Non-pigmented ciliary epithelial cell (primary cell): ENCODE measurements at places on chromosomes 6 and 20.

- no peak for DNase-seq
Observed at GRCh38 chr20:34431168-34431567, 68.1 kb downstream of the ITCH start.

DNA sequence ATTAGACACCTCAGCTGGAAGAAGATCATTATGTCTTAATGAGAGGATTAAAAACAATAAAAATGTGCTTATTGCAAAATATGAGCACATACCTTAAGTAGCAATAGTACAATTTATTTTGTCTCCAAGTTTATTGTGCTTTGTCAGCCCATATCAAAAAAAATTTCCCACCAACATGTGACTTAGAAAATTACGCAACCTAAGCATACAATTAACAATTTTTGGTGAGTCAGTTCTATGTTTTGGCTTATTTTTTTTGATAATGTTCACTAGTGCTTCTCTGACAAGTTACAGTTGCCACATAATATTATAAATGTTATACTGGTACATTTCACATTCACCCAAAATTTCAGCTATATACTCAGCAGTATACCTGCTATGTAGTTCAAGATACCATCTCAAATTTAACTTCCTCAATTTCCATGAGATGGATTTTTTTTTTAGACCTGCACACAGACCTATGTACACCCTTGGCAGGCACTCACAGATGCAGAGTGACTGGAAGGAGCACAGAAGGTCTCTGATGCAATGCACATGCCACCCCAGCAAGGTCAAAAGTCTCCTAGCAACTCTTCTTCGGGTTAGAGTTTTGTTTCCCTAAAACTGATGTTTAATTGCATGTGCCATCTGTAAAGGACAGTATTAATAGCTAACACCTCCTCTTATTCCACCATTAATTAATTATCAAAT is 112.4 kb downstream of the PRKN start:
- no peak for DNase-seq

- DNase-seq = no peak
Observed at GRCh38 chr6:130526466-130526865, 160.6 kb downstream of the TMEM200A start.

- DNase-seq = no peak
Observed at GRCh38 chr6:156060013-156060412, 604.4 kb upstream of the NOX3 start.

DNA sequence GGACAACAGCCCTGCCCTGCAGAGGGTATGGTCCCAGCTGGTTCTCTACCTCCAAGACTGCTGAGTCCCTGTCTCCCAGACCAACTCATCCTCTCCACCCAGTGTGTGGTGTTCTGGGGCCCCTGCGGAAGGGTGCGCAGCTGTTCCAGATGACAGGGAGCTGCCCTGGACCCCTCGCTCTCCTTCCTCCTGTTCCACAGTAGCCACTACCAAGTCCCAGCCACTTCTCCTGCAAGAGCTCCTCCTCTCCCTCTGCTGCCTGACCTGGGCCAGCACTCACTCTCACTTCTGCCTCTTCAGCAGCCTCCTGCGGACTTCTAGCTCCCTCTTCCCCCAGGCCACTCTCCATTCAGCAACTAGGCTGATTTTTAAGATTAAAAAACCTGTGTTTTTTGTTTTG is 40.1 kb upstream of the TMEM181 start:
- DNase-seq = no peak

DNA sequence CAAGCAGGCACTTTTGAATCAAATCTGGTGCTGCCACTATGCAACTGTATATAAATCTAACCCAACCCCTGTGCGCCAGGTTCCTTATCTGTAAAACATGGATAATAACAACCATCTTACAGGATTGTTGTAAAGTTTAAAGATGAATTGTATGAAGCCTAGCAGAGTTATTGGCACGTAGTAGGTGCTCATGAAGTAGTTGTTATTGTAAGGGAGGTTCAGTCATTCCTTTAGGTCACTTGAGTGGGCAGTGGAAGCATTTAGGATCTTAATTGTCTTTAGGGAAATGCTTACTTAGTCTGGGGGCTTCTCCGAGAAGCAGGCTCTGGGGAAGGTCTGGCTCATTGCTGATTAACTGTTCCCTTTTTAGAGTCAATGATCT is 29.8 kb upstream of the PKIG start:
- DNase-seq = no peak

GRCh38 chr6:15421945-15422733 is 176.3 kb downstream of the JARID2 start:
- no peak for DNase-seq

DNA sequence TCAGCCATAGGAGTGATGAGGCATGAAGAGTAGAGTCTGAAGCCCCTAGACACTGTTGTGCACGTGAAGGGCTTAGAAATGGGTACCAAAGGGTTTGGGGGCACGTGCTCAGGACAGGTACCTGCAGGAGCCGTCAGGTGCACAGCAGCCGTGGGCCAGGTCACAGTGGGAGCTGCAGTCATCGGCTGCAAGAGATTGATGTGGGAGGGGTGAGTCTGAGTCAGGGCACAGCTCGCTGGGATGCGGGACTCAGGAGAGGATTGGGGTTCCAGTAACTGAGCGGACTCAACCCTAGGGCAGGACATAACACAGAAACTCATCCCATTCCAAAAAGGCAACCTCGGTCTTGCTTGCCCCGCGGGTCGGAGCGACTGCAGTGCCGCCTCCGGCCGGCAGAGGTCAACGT is 1.1 kb downstream of the DLK2 start:
- no peak for DNase-seq

DNA sequence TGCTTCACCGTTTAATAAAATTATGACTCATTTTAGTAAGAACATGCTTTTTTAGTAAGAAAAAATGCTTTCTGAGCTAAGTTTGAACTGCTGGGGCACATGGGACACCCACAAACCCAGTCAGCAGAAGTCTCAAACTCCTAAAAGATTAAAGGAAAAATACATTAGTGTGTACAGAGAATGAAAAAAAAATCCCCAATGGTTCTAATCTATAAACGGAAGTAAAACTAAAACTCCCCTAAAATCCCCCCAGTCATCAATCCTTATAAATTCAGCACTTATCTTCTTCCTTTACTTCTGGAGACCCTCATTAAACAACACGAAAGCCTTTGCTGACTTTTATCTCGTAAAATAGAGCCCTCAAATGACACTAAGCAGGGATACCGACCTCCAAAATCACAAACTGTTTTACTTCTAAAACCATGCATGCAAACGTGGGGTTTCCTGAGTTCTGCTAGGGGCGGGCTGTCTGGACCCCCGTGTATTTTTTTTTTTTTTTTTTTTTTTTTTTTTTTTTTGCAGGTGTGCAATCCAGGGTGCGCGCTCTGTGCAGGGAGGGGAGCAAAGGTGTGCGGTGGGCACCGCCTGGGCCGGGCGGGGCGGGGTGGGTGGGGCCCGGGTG is 1.1 kb upstream of the MYB start:
- DNase-seq = no peak

- DNase-seq = no peak
Observed at GRCh38 chr6:19332806-19333460, 504.2 kb upstream of the ID4 start.

DNA sequence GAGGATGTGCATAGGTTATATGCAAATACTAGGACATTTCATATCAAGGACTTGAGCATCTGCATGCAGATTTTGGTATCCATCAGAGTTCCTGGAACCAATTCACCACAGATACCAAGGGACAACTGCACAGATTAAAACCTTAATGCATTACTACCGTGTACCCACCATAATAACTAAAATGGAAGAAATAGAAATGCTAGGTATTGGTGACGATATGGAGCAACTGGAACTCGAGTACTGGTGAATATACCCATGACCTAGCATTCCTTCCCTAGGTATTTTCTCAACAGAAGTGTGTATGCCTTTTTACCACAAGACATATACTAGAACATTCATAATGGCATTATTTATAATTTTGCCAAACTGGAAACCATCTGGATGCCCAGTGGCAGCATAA is 18.5 kb downstream of the KCNS1 start:
- DNase-seq = no peak

GRCh38 chr20:32970115-32970972 is 33.9 kb downstream of the SUN5 start:
- DNase-seq = no peak

DNA sequence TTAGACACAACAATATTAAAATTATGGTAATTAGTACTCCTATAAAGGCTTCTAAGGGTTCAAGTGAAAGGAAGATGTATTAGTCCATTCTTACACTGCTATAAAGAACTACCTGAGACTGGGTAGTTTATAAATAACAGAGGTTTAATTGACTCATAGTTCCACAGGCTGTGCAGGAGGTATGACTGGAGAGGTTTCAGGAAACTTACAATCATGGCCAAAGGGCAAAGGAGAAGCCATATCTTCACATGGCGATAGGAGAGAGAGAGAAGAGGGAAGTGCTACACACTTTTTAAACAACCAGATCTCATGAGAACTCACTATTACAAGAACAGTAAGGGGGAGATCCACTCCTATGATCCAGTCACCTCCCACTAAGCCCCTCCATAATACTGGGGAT is 52.9 kb downstream of the TINAG start:
- no peak for DNase-seq

- DNase-seq = peak; percentile 70
Observed at GRCh38 chr20:6265204-6265904, 142.5 kb upstream of the FERMT1 start.

DNA sequence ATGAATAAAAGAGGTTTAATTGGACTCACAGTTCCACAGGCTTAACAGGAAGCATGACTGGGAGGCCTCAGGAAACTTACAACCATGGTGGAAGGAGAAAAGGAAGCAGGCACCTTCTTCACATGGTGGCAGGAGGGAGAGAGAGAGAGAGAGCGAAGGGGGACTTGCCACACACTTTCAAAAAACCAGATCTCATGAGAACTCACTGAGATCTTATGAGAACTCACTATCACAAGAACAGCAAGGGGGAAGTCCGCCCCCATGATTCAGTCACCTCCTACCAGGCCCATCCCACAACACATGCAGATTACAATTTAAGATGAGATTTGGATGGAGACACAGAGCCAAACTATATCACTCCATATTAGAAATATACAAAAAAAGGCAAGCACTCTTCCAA is 6.1 kb upstream of the SIRPD start:
- DNase-seq = no peak

- no peak for DNase-seq
Observed at GRCh38 chr6:165701005-165701404, 38.0 kb upstream of the PDE10A start.

GRCh38 chr20:25285856-25286798 is 38.2 kb downstream of the PYGB start:
- DNase-seq = no peak

DNA sequence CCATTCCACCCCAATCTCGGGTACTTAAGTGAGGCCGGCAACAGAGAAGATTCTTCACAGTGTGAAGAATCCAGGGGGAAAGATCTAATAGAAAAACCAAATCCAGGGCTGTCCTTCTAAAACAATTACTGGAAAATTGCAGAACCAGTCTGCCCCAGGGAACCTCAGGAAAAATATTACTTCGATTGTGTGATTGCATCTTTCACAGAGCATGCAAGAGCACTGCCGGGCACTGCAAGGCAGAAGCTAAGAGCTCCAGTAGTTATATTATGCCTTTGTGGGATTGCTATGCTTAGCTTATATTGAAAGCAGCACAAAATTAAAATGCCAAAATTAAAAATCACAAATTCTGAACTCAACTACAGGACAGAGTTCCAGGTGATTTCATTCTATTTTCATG is 175.9 kb downstream of the HACE1 start:
- DNase-seq = no peak

DNA sequence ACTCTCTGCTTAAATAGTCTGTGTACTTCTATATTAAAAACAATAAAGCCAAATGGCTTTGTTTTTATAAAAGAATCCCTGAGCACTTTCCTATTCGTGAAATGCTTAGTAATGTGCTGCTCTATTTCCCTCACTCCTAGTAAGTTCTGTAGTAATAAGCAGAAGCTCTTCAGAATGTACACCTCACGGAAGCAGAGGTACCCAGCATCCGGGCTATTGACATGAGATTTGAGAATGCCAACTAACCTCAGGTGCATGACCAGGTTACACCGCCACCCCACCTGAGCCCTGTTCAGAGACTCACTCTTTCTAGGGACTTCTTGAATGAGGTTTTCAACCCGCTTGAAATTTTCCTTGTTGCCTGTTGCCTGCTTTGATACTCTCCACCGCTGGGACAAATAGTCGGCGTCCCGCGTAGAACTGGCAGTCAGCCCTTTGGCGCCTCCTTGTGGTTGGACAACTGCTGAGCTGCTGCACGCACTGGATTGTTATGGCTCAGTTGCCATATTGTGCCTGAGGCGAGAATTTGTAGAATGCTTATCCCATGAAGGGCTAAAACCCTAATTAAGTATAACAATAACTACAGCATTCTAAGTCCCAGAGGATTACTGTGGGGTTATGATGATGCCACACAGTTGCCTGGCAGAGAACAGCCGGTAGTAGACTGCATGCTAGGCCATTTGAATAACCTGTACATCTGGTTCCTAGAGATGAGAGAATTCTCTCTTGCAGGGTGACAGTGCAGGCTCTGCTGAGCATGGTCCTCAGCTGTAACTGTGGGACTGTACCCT is 95.4 kb downstream of the KHDC1L start:
- DNase-seq = no peak

- no peak for DNase-seq
Observed at GRCh38 chr6:1774226-1774915, 164.7 kb downstream of the FOXC1 start.

- DNase-seq = no peak
Observed at GRCh38 chr20:3454831-3455230, 16.0 kb upstream of the ATRN start.

- DNase-seq = no peak
Observed at GRCh38 chr20:20253039-20253743, 114.7 kb upstream of the INSM1 start.

GRCh38 chr20:23156170-23156841 is 70.2 kb upstream of the CD93 start:
- no peak for DNase-seq

GRCh38 chr6:38631186-38631783 is 8.4 kb downstream of the BTBD9 start:
- no peak for DNase-seq

DNA sequence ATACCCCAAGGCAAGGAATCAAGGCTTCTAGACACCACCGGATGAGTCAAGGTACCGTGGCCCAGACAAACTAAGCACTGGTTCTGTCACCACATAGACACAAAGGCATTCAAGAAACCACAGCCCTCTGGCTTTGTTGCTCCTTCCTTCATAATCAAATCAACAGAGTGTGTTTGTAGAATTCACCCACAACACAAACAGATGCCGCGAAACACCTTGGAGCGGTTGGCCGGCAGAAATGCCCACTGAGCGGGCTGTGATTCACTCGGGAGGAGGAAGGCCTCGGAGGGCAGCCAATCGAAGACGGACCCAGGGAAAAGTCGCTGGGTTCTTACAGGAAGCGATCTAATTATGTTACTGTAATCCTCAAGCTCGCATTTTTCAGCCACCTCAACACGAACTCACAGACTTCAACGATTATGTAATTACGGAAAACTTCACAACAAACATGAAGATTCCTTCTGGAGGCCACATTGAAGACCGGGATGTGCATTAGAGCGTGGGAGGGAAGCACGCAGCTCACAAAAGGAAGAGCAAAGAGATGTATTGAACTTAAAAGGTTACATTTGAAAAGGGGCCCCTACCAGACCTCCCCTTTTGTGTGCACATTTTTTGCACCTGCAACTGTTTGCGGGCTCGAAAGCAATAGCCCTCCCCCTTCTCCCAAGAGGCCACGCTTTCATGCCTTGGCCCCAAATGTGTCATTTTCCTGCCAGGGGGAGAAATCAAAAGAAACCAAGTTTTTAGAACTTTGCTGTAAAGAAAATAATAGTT is 184.7 kb upstream of the PREP start:
- no peak for DNase-seq
